Caco-2 (cell line): ENCODE measurements at places on chromosomes 2 and 18. TPM values are rescaled to one million over a fixed set of nuclear protein-coding genes. Genes with fewer than 3 reads are reported as not detected.

DNA sequence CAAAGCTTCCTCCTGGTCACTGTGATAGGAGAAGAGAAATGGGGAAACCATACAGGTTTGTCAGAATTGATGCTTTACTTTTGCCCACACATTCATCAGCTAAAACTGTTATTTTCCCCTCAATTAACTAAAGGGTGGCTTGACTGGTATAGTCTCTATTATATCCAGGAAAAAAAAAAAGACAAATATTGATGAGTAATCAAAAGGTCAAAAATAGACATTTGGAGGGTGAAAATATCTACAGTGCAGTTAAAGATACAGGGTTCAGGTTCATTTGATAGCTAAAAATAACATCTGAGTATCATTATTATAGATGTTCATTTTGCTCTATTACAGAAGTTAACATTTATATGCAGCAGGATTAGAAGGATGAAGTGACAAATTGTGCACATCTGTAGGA, 577.6 kb upstream of the FAM98A start:
- DNase-seq = no peak

GRCh38 chr2:68931799-68932198, 20.9 kb downstream of the GKN2 start:
- no peak for DNase-seq

DNA sequence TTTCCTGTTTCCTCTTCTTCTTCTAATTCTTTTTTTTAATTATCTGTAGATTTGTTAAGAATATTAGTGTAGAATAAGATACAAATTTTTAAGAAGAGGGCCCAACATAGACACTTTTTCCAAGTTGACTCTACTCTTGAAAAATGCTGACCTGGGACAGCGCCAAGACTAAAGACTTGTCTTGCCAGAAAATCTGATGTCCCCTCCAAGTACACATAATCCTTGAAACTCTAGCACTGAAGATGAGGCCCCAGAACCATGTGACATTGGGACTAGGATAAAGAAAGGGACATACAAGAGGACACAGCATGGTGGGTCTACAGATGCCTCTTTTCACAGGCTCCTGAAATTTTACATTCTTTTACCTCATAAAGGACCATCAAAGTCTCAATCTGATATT, 271.6 kb upstream of the SESTD1 start:
- DNase-seq = no peak

DNA sequence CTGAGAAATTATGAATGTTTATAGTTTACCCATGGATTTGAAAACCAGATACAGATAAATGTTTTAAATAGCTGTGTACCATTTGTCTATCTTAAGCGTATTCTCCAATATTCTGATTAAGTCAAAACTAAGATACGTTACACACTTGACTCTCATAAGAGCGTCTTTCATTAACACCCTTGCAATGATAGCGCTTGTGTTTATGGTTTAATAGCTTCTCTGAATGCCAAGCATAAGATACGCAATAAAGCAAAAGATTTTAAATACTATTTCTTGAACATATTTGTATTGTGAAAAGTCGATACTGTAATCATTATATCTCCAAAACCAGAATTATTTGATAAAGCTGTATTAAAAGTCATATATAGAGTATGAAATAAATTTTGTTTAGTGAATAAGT, 3.0 kb downstream of the CALCRL start:
- no peak for DNase-seq

DNA sequence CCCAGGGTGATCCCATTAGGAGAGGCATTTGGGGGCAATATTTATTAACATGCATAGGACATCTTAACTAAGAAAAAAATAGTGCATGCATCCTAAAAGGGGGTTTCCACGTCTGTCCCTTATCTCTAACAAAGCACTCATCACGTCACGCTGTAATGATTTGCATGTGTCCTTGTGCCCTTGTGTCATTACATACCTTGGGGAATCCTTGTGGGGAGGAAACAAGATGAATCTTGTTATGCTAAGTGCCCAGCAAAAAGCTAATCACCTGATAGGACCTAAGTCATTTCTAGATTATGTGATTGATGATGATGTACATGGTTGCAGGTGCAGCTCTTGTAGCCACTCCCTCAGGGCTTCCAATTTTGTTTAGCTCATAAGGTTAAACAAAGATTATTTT, 250.9 kb downstream of the FBXO15 start:
- no peak for DNase-seq

GRCh38 chr2:145007093-145007959, 487.4 kb upstream of the ZEB2 start:
- no peak for DNase-seq

- no peak for DNase-seq
Observed at GRCh38 chr2:59583173-59583765, 970.2 kb downstream of the BCL11A start.

DNA sequence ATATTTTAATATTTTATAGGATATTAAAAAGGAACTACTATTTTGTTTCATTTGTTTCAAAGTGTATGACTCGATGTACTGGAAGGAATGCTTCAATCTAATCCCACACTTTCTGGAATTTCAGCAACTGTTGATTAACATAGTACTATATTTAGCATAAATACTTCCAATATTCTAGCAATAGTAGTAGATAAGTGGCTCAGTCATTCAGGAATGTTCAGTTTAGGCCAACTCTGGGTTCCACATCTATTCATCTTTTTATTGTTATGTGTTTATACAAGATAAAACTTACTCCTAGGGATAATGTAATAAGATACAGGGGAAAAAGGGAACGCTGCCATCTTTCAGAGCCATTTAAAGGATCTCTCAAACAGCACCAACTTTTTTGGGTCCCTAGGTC, 22.3 kb upstream of the ORC2 start:
- no peak for DNase-seq

The CAPG gene
- 6.2 and 10.0 TPM in 2 replicates for total RNA-seq

The REG3G gene
- not detected in 2 replicates for total RNA-seq

The CTAGE1 gene
- total RNA-seq = not detected in 2 replicates

The ASB18 gene
- not detected in 2 replicates for total RNA-seq

The COLEC12 gene
- total RNA-seq = 0.09 and 0.44 TPM in 2 replicates

The IL36G gene
- total RNA-seq = not detected in 2 replicates
